T-helper 22 cell (primary cell): ENCODE measurements at places on chromosomes 4 and X.

DNA sequence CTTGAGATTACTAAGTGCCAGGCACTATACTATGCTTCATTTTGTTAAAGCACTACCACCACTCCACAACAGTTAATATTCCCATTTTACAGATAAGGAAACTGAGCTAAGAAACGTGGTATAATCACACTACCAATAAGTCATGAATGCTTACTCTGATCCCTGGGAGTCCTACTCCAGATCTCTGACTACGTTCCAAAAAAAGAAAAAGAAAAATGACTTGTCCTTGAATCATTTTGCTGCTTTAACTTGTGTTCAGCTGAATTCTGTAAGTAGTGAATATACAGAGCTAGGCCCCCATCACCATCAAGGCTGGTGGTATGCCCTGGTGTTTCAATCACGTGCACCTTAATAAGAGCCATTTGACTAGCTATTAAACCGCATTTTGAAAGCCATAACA is 39.4 kb downstream of the LDB2 start:
- DNase-seq, result no peak

- DNase-seq, result no peak
Measured at GRCh38 chr4:6466756-6467381, 5.5 kb downstream of the PPP2R2C start.

GRCh38 chr4:8742546-8742945 is 129.1 kb downstream of the HMX1 start:
- no peak for DNase-seq

GRCh38 chrX:123084797-123085196 is 99.3 kb upstream of the GRIA3 start:
- no peak for DNase-seq

DNA sequence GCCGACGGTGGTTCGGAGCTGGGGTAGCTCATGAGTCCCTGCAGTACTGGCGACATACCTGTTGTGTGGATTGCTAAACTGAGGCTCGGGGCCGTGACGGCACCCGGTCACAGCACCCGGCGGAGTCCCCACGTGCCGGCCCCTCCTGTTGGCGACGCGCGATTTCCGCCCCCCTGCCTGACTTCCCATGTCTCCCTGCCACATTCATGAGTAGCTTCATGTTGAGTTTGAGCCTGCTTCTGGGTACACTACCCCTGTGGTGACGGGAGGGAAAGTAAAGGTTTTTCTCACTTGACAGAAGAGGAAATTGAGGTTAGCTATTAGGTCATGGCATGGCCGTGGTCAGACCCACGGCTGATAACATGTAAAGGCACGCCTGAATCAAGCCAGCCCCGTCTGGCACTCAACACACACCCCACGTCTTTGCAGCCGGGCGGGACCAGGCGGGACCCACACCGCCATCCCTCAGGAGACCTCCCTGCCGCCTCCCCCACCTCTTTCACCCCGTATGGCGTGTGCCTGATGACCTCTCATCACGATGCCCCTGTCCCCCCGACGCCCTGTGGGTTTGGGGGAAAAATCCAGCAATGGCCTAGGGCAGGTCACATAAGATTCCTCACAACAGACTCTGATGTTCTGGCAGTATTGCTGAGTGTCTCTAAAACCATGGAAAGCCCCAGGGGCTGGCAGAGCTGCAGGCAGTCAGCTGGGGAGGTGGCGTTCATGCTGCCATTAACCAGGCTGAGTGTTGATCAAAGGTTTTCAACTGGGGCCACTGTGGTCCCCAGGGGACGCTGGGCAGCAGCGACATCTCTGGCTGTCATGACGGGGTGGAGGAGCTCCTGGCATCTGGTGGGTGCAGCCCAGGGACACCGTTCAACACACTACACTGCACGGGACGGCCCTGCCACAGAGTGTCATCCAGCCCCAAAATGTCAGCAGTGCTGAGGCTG is 29.2 kb downstream of the P2RY8 start:
- DNase-seq, result peak; percentile 19

GRCh38 chr4:22237155-22237751 is 278.6 kb downstream of the ADGRA3 start:
- DNase-seq, result no peak

DNA sequence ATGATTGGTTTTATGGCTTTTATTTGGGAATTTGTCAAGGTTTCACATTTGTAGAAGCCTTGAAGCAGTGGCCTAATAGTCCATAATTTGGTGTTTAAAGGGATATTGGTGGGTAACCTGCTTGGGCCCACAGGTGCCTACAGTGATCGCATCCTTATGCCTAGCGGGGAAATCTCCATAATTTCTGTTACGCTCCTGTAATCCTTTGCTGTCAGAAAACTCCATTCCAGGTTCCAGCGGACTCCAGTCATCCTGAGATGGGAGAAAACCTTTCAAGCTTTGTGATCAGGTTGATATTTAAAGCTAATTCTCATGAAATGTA is 257.0 kb upstream of the JADE1 start:
- DNase-seq, result no peak

DNA sequence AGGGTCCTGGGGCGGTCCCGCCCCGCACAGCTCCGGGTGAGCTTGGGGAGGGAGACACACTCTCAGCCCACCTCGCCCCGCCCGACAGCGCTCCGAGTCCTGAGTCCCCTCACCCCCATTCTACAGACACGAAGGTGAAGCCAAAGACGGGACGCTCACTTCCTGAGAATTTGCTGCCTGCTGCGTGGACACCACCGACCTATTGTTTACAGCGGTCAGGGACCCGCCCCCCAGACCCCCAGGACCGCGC is 796 bp upstream of the ZNF141 start:
- no peak for DNase-seq

GRCh38 chr4:148438047-148438446 is 4.2 kb downstream of the NR3C2 start:
- no peak for DNase-seq

DNA sequence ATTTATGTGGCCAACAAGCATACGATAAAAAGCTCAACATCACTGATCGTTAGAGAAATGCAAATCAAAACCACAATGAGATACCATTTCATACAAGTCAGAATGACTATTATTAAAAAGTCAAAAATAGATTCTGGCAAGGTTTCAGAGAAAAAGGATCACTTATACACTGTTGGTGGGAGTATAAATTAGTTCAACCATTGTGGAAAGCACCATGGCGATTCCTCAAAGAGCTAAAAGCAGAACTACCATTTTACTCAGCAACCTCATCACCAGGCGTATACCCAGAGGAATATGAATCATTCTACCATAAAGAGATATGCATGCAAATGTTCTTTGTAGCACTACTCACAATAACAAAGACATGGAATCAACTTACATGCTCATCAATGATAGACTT is 478.7 kb upstream of the GALNTL6 start:
- DNase-seq, result no peak

DNA sequence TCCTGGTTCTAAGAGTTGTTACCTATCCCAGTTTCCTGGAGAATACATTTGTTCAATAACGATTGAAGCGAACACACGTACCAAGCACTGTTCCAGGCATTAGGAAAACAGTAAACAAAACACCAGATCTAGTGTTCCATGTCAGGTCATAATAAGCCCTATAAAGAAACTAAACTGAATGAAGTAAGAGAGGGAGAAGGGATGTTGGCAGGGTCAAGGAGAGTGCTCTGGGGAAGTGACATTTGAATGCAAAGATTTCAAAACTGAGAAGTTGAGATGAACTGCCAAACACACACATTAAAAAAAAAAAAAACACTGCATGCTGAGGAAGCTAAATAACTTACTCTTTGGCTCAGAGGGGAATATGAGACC is 14.4 kb upstream of the ENAM start:
- no peak for DNase-seq

DNA sequence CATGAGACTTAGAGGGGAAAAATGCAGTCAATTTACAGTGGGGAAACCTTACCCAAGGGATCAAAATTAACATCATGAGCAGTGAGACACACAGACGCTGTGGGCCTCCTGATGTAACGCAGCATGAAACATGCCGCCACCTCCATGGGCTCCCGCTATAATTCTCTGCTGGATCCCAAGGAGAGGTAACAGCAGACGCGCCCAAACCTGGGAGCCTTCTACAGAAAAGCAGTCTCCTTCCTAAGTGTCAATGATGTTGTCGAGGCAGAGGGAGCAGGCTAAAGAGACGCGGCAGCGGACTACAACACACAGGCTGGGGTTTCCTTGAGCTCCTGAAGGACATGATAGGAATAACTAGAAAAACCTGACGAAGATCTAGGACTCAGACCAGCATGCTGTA is 142.3 kb downstream of the AFAP1 start:
- no peak for DNase-seq

DNA sequence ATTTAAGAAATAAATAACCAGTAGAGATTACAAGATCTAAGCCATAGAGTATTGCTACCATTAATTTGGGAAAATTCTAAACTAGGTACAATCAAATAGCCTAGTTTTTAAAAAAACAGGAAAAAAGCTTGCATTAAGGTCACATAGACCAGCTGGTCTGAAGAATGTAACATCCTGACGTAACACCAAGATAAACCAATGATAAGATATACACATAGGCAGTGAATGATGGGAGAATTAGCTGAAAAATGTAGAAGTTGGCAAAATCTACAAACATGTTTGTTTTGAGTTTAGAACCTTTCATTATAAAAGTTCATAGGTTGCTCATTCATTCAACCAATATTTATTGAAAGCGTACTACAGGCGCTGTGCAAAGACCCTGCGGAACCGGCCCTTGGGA is 120.0 kb downstream of the SH3RF1 start:
- DNase-seq, result no peak
